ENCODE measurements at places on chromosomes 11 and 22. TPM values are rescaled to one million over a fixed set of nuclear protein-coding genes. Genes with fewer than 3 reads are reported as not detected.

DNA sequence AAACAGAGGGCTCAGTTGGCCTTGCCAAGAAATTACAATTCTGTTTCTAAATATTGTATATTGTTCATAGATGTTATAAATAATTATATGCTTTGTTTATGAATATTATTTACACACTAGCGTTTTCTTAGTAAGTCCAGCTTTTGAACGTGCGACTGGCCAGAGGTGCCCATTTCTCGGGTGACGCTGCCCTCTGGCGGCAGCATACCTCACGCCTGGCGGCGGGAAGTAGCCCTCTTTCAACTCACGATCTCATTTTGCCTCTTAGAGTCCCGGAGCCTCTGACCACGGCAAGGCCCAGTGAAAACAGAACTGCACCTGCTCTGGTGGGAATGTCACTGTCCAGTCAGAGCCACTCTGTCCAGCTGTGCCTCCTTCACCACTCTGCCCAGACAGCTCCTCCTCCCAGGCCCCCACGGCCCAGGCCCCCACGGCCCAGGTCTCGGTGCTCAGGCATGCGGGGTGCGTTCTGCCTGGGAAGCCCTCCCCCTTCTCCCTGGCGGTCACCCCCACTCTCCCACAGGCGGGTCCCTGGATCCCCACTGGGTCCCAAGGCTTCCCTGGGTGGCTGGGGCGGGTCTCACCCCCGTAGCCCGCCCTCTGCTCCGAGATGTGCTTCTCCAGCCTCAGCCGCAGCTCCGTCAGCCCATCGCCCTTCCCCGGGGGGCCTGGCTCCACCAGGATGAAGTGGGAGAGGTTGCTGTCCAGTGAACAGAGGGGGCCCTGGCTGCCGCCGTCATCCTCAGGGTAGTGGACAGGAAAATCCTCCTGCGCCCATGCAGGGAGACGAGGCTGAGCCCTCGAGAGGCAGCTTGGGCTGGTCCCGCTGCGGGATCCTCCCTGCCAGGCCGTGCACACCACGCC, 19.3 kb downstream of the TSSC4 start:
- peak; percentile 94 for DNase-seq

GRCh38 chr11:2363577-2364370, 13.3 kb upstream of the CD81 start:
- DNase-seq = no peak

DNA sequence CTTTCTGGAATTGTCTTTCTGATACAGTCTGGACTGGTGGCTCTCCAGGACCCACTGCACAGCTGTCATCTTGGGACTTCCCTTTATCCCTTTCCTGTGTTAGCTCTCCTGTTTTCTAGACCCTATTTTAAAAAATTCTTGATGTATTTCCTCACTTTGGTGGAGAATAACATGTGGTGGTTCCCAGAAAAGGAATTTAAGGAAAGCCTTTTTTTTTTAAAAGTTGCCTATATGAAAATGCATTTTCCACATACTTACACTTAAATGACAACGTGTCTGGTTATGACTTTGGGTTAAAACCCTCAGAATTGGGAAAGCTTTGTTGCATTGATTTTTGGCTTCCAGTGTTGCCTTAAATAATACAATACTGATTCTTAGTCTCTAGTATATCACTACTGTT, 400.7 kb downstream of the TMEM135 start:
- no peak for DNase-seq

GRCh38 chr11:17766073-17766359, 31.4 kb downstream of the KCNC1 start:
- no peak for DNase-seq

GRCh38 chr22:21077884-21078508, 32.2 kb downstream of the LRRC74B start:
- DNase-seq = no peak

GRCh38 chr11:64877390-64878222, 815 bp downstream of the EHD1 start:
- peak; percentile 84 for DNase-seq

Gene KCNQ1OT1
- total RNA-seq = 0.53 TPM

Gene CASP1
- total RNA-seq = 8.7 TPM

GRCh38 chr11:44708009-44708408, 18.8 kb upstream of the TSPAN18 start:
- DNase-seq = no peak
